ENCODE measurements at places on chromosomes 11 and 22.

GRCh38 chr22:46602025-46602424 lies 18.2 kb upstream of the GRAMD4 start:
- no peak for DNase-seq

DNA sequence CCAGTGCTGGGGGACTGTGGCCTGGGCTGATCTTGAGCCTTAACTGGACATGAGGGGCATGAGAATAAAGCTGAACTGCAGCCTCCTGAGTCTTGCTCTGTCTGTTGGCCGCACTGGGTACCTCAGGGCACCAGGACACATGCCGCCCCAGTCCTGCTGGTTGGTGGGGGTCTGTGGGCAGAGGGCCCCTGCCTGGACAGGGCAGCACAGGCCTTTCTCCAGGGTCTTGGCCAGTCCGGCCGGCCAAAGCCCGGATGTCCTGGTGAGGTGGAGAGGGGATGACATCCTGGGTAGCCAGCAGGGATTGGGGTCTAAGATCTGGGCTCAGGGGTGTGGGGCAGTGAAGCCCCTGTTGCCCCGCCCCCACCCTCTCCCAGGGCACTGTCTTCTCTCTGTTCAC lies 1.5 kb upstream of the RPS6KA4 start:
- DNase-seq, result no peak

- DNase-seq, result no peak
Observed at GRCh38 chr22:42820045-42820763, 36.9 kb downstream of the ARFGAP3 start.

DNA sequence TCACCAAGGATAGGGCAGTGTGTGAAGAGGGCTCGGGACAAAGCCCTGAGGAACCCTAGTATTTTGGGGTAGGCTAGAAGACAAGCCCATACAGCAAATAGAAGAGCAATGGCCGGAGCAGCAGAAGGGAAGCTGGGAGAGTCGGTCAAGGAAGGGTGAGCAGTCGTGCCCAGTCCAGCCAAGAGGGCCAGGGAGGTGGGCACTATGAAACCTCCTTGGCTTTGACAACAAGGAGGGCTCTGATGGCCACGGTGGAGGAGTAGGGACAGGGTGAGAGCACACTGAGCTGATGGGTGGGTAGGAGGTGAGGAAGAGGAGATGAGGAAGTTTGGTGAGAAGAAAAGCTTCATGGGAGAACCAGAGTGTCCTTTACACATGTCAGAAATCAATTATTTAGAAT lies 2.2 kb upstream of the YWHAH start:
- no peak for DNase-seq

DNA sequence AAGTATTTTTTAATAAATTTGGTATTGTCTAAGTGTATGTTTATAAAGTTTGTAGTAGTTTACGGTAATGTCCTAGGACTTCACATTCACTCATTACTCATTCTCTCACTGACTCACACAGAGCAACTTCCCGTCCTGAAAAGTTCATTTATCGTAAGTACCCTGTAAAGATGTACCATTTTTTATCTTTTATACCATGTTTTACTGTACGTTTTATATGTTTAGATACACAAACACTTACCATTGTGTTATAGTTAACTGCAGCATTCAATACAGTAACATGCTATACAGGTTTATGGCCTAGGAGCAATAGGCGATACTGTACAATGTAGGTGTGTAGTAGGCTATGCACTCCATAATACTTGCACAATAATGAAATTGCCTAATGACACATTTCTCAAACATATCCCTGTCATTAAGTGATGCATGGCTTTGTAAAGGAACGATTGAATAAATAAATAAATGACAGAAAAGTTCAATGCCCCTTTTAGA lies 12.5 kb upstream of the CARD18 start:
- no peak for DNase-seq

DNA sequence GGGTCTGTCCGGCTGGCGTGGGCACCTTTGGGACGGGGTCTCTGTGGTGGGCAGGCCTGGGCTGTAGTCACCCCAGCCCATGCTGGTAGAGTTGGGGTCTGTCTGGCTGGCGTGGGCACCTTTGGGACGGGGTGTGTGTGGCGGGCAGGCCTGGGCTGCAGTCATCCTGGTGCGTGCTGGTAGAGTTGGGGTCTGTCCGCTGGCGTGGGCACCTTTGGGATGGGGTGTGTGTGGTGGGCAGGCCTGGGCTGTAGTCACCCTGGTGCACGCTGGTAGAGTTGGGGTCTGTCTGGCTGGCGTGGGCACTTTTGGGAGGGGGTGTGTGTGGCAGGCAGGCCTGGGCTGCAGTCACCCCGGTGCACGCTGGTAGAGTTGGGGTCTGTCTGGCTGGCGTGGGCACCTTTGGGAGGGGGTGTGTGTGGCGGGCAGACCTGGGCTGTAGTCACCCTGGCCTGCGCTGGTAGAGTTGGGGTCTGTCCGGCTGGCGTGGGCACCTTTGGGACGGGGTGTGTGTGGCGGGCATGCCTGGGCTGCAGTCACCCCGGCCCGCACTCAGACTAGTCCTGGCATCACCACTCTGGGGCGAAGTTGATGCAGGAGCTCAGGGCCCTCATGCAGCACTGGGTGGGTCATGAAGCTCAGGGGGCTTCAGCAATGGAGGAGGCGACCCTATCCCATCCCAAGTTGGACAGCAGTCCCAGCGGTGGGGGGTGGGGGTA lies 19.3 kb downstream of the PRR33 start:
- DNase-seq, result no peak

- no peak for DNase-seq
Observed at GRCh38 chr11:28757725-28758515, 649.7 kb downstream of the METTL15 start.
